ENCODE measurements at places on chromosomes 6 and 20.

DNA sequence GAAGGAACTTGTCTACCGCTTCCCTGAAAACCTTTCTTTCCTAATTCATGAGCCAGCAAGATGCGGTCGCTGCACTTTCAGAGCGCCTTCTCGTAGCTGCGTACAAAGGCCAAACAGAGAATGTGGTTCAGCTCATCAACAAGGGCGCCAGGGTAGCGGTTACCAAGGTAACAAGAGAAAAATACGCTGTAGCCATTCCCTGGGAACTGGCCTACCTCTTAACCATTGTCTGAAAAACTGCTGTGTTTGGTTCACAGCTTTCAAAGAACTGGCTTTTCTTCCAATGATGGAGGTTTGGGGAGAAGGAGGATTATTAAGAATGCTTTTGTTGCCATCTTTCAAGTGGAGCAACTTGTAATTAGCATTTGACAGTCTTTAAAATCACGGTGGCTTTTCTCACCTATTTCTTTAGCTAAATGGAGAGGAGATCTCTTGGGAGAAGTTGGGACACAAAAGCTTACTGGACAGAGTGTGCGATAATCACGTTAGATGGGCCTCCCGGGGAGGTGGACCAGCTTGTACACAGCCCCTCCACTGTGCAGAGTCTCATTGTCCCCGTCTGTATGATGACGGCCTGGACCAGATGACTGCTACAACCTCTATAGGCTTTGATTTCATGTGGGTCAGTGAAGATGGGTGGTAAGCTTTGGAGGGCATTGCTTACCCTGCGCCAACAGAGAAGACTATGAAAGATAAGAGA is 71.5 kb downstream of the LYRM2 start:
- DNase-seq = no peak

- DNase-seq = no peak
Measured at GRCh38 chr6:152993431-152993830, 9.1 kb downstream of the MTRF1L start.

GRCh38 chr6:132490024-132490423 is 22.9 kb downstream of the STX7 start:
- DNase-seq = no peak

GRCh38 chr6:127963495-127963894 is 62.6 kb upstream of the THEMIS start:
- DNase-seq = no peak

DNA sequence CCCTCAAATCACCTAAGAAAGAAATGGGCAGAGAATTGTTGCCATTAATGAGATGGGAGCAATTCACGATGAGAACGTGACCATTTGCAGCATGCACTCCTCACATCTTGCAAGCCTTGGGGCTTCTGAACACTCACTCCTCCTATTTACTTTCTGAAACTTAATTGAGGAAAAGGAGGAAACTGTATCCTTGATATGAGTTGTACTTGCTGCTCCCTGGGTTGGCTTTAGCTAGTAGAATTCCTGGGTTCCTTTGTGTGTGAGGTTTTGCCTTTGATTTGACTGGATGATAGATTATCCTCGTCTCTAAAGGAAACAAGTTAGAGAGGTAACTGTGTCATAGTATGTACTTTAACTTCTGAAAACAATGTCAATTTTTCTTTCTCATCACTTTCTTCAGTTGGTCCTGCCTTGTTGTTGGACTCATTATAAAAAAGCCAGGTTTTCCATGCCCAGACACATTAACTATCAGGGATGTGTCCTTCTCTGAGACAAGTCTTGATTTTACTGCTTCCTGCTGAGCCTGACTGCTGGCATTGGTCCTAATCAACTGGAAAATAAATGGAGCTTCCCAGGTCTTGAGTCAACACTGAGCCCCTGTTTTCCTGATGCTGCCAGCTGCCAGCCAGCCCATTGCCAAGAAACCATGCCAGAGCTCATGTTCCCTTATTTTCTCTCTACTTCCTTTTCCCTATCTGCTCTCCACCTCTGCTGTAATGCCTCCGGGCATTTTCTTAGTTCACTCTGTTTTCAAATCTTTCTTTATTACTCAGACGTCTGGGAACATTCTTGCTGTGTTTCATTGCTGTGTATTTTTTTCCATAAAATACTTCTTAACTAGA is 6.0 kb upstream of the MRAP2 start:
- DNase-seq = no peak
